ENCODE measurements at places on chromosomes 1 and 21.

GRCh38 chr1:175317309-175317708 is 124.7 kb upstream of the KIAA0040 start:
- no peak for DNase-seq

GRCh38 chr1:153831026-153831425 is 55.8 kb downstream of the SLC27A3 start:
- no peak for DNase-seq

DNA sequence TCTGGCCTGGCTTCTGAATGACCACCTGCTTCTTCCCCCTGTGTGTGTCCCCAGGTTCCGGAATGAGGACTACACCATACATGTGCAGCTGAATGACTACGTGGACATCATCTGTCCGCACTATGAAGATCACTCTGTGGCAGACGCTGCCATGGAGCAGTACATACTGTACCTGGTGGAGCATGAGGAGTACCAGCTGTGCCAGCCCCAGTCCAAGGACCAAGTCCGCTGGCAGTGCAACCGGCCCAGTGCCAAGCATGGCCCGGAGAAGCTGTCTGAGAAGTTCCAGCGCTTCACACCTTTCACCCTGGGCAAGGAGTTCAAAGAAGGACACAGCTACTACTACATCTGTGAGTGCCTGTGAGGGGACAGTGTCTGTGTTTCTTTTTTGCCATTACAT is 3.6 kb downstream of the EFNA1 start:
- DNase-seq, result no peak

DNA sequence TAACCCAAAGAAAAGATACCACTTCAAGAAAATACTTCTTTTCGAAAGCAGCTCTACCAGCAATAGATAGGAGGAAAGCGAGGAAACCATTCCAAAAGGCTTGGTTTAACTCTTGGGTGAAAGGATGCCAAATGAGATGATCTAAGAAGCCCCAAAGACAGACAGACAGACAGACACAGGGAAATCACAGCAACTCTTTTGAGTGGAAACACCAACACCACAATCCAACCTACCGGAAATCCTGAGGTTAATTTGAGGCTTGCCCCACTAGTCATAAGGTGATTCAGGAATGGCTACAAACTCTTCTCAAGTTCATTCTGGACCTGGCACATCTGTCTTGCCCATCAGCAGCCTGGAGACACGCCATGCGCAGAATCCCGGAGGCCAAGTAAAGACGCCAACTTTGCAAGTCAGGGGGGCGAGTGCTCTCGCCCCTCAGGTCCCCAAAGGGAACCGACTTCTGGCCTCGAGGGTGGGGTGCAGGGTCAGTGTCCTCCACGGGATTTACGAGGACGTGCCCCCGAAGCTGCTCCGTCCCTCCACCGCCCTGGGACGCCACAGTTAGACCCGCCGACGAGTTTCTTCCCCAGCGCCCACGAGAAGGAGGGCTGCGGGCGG is 778 bp downstream of the EVI5 start:
- no peak for DNase-seq

DNA sequence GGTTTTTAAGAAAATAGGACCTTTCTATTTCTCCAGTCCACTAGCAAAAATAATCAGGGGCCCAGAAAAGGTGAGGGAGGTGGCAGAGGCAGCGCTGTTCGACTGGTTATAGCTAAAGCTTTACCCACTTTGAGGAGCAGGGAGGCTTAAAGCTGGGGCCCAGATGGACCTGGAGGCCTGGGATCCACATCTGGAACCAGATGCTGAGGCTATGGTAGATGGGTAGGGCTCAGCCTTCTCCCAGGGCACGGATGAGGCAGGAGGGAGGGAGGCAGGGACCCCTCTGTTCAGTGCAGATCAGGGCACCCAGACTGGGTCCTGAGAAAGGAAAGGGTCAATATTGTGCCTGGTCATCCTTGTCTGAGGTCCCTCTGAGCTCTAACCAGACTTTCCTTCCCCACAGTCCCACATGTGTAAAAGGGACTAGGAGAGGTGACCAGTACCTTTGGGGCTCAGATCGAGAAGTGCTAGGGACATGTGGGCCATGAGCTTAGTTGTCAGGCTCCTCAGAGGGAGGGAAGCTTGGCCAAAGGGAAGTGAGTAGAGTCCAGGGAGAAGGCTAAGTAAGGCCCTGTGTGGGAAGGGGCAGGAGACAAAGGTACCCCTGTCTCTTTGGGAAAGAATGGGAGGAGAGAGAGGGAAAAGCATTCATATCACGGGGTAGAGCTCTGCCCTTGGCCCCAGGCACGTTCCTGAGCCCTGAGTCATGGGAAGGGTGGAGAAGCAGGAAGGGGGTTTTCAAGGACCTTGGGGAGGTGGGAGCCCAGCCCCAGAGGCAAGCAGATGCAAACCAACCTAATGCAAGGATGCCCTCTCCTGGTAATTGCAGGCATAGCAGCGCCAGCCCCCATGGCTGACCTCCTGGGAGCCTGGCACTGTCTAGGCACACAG is 15.4 kb downstream of the LMNA start:
- DNase-seq, result peak; percentile 96

DNA sequence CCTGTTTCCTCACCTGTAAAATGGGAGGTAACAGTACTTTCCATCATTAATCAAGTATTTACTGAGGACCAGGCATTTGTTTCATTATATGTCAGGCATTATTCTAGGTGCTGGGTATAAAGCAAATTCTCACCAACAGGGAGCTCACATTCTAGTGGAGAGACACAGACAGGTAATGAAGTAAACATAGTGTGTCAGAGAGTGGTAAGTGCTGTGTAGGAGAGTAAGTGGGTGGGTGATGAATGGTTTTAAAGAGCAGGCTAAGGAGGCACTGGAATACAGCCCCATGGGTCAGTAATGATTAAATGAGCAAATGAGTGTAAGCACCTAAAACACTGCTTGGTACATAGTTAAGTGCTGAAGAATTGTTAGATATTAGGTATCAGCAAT is 60.4 kb downstream of the DNTTIP2 start:
- no peak for DNase-seq

DNA sequence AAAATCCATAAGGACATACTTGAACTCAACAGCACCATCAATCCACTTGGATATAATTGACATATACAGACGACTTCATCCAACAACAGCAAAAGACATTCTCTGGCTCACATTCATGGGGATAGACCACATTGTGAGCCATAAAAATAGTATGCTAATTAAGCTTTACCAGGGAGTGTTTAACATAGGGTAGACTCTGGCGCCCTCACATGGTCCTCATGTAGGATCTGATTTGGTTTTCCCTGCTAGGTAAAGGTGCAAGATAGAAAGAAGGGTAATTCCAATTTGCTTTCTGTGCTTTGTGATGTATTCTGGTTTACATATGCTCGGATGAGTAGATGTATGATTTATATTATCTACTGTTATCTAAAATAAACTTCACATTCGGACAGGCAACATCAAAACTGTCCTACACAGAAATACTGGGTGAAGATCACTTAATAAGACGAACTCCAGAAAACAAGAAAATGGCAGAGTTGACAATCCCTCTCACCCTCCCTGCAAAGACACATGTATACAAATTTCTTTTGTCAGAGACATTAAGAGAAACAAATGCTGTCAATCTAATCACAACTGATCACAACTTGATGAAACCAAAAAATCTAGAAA is 27.7 kb downstream of the CR1L start:
- DNase-seq, result peak; percentile 48

GRCh38 chr1:82867781-82868180 is 1067.0 kb downstream of the ADGRL2 start:
- no peak for DNase-seq

- DNase-seq, result no peak
These were observed 10.1 kb downstream of the HMGCS2 start for GRCh38 chr1:119758584-119758983.

Measured in fibroblast of skin of left quadriceps (primary cell).